Fibroblast of skin of right quadriceps (primary cell): ENCODE measurements at places on chromosomes 12 and 14.

- DNase-seq, result no peak
Measured at GRCh38 chr12:126681676-126682075, 1585.3 kb upstream of the TMEM132C start.

DNA sequence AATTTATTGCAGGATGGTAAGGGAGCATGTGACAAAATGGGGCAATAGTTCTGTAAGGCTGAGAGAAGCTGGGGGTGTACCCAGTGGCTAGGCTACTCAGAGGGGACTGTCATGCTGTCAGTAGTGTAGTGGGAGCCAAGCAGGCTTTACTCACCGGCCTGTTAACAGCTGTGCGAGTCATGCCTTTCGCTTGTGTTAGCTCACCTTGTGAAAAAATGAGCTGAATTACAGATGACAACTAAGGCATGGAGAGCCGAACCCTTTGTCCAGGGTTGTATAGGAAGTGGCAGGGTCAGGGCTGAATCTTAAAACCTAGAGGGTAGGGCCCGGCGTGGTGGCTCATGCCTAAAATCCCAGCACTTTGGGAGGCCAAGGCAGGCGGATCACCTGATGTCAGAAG, 37.9 kb downstream of the SH2B3 start:
- DNase-seq, result peak; percentile 58

DNA sequence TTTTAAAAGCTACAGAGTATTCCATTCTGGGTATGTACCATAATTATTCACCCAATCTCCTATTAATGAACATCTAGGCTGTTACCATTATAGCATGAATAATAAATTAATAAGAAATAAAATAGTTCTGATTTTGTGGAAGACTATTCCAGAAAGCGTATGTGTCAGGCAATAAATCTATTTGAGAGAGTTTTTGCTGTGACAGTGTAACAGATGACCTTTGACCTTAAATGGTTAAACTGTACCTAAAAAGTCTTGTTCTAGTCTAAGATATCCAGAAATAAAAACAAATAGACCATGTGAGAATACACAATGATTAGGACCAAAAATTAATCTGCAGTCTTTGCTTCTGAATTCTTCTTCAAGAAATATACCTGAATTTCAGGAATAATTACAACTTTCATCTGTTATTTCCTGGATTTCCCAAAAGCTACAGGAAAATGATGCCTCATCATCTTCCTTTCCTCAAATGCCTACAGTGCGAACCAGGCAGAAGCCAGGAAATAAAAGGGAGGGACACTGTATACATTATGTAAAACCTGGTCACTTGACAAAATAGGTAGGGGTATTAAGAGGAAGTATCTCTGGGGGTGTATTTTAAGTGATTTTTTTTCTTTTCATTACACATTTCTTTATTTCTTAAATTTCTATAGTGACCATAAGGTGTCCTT, 7.3 kb downstream of the TM7SF3 start:
- no peak for DNase-seq

GRCh38 chr12:8867009-8867408, 44.6 kb downstream of the A2ML1 start:
- DNase-seq, result no peak

GRCh38 chr14:96204151-96205058, at the start of gene BDKRB2:
TSS of gene BDKRB2 (plus strand) at chr14:96204839. CDS start at chr14:96237108, 32,269 bp downstream.
- DNase-seq, result peak; percentile 78

- DNase-seq, result no peak
Measured at GRCh38 chr14:95520346-95520745, 3.9 kb upstream of the SYNE3 start.

DNA sequence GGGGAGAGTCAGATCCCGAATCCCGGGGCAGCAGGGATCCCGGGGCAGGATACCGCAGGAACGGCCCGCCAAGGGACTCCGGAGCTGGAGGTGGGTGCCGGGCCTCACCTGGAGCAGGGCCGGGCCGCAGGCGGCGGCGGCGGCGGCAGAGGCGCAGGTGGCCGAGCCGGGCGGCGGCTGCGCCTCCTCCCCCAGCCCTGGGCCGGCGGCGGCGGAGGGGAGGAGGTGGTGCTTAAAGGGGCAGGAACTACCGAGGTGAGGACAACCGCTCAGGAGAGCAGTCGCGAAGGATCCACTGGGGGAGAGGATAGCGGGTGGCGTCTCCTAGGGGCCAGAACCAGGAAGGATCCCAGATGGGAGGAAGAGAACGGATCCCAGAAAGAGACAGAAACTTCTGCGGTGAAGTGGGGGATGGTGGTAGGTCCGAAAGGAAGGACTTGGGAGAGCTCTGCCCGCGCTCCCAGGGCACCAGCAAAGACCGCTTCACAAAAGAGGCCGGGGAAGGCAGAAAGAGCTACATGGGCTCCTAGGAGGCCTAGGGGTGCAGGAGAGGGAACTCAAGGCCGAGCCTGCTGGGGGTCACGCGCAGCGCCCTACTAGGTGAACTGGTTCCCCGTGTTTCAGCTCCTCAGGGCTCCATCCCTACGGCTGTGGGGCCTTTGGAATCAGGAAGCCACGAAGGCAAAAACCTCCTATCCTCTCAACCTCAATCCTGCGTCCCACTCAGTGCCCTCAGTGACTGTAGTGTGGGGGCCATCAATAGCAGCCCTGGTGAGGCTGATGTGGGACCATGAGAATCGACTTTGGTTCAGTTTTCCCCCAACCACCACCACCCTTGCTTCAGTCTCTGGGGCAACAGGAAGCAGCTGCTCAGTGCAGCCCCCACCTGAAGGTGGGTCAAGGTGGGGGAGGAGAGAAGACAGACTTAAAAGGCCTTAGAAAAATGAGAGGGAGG, 5.0 kb upstream of the BAZ2A start:
- peak; percentile 85 for DNase-seq

GRCh38 chr14:71582705-71583104, 349.5 kb upstream of the RGS6 start:
- DNase-seq, result peak; percentile 89

DNA sequence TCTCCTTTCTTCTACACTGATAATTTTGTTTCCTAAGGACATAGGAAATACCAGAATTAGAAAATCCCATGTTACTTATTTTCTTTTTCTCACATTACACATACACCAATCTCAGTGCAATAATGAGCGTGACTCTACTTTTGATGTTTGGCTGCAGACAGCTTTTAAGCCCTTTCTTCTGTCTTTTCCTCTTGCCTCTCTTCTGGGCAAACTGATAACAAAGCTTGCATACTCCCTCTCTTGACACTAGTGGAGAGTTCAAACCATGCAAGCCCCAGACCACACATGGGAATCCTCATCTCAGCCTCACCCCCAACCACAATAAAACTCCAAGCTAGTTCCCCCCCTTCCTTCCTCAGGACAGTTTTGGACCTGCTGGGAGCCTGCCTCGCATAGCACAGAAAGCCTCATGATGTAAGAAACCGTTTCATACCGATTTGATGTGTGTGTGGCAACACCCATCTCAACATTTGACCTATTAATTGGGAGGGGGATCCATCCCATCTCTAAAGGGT, 161.9 kb downstream of the EMP1 start:
- DNase-seq, result no peak

- DNase-seq, result no peak
Measured at GRCh38 chr14:56812364-56813141, 2.3 kb upstream of the OTX2 start.

- DNase-seq, result no peak
Measured at GRCh38 chr12:22865822-22866221, 240.9 kb downstream of the ETNK1 start.

GRCh38 chr12:126534495-126534894, 1469.3 kb downstream of the AACS start:
- DNase-seq, result no peak

DNA sequence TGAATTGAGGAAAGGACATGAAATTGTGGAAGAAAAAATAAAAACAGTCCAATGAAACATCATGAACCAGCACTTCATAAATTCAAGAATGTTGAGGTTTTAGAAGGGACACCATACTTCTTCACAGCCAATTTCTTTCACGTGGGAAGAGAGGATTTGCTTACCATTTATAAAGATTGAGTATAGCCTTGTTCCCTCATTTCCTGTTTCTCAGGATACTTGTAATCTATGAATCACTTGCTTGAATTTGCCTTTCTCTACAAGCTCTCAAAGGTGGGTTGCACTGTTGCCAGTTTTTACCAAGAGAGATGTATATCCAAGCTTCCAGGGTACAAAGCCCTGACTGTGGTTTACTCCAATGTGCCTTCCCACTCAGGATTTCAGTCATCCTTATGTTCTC, 116.1 kb downstream of the DUSP6 start:
- peak; percentile 29 for DNase-seq

DNA sequence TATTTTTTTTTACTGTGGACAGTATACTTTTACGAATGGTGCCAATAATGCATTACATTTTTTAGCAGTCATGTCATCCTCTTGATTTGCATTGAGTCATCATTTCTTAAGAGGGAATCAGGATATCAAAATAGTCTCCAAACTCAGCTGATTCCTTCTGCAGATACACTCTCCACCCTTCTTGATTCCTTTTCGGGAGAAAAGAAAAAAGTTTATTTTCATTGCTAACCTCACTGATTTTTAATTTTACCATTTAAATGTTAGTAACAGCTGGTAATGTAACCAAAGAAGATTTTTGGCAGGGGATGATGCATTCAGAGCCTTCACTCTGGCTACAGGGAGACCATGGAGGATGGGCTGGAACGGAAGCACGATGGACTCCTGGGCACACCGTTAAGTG, 47.5 kb downstream of the MRPL42 start:
- DNase-seq, result peak; percentile 79

- no peak for DNase-seq
Measured at GRCh38 chr12:42786400-42787148, 197.0 kb upstream of the PRICKLE1 start.

GRCh38 chr14:21960636-21961035, 287.0 kb upstream of the OR4E1 start:
- no peak for DNase-seq

DNA sequence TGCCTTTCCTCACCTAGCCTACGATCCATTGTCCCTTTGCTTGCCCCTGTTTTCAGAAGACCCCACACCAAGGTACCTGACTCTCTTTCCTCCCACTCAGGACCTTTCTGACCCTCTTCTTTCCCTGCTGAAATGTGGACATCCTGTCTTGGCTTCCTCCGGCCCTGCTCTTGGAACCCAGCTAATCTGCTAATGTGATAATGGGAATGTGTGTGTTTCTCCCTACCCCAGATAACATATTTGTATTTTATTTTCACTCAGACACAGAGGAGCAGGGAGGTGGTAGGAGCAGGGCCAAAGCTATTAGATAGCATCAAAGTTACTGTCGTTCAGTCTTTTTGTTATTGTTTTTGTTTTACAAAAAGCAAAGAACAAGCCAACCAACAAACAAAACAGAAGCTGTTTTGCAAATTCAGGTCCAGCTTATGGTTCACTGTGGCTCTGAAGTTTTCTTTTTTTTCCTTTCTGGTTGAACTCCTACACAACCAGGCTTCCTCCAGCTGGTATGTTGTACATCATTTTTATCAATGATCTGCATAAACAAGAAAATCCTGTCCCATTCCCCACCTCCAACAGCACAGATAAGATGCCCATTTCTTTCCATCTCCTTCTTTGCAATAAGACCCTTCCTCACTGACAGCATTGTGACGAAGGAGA, 137.3 kb downstream of the C12orf75 start:
- DNase-seq, result no peak

- DNase-seq, result peak; percentile 19
Measured at GRCh38 chr12:67386869-67387565, 117.9 kb downstream of the CAND1 start.

DNA sequence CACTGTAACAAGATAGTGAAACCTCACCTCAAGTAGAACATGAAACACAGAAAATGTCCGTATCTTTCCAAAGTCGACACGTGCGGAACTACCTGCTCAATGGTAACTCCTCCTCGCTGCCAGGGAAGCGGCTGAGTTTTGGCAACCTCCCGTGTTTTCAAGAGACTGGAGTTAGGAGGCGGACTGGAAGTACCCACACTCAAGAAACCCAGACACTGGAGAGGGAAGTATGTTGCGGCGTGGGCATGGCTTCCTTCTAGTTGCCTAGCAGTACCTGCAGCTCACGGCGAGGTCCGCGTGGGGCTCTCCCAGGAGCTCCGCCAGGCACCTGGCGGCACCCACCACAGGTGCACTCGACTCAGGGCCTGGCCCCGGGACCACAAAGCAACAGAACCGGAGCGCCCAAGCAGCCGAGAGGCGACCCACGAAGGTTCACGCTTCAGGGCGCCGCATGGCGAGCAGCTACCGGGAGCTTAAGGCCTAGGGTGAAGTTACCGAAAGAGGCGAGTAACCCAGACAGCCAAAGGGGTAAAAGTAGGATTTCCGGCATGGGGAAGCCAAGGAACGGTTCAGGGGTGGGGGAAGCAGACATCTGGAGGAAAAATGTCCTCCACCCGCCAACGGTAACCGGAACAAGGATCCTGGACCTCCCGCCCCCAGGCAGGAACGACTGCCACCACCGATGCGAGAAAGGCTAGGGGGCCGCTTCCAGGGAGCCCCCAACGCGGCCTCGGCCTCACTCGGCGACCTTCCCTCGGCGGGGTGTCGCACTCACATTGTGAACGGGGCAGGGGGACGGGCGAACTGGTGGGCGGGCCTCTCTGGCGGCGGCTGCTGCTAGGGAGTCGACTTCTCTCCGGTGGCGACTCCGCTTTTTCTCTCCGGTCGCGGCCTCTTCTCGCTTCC, 608 bp downstream of the PTGES3 start:
- DNase-seq, result peak; percentile 20

GRCh38 chr14:59464486-59465315, 479 bp downstream of the GPR135 start:
- peak; percentile 48 for DNase-seq

DNA sequence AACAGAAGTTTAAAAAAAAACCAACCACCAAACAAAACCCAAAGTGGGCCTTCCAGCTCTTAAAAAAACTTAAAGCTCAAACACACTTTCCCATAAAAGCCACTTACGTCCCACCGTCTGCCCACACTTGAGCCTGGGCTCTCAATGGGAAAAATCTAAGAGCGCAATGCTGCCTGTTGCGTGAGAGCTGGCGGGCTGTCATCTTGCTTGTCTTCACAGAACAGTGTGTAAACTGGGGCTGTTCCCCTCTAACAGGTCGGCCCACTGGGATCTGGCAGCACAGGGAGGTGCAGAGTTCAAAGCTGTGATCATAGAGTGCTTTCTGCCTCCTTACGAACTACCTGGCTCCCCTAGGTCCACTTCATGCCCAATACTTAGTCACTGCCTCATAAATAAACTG, 80.0 kb downstream of the DICER1 start:
- no peak for DNase-seq

DNA sequence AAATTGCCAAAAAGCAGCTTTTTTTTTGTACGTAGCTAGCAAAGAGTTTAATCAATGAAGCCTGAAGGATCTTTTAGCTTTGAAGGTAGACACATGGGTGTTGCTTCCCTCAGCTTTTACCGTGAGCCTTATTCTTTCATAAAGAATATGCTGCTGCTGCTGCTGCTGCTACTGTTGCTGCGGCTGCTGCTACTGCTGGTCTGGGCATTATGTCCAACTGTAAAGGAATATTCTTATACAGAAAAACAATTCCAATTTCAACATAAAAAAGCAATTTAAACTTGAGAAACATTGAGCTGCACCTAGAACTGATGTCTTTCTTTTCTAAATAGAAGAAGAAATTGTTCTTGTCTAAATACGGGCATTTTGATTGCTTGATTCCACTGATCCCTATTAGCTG, 38.9 kb upstream of the PPP1R12A start:
- no peak for DNase-seq

- no peak for DNase-seq
Measured at GRCh38 chr12:7966563-7966962, 30.6 kb upstream of the SLC2A3 start.

GRCh38 chr14:101867854-101868253, 96.5 kb upstream of the DYNC1H1 start:
- no peak for DNase-seq
